ENCODE measurements at places on chromosomes 6 and 20.

DNA sequence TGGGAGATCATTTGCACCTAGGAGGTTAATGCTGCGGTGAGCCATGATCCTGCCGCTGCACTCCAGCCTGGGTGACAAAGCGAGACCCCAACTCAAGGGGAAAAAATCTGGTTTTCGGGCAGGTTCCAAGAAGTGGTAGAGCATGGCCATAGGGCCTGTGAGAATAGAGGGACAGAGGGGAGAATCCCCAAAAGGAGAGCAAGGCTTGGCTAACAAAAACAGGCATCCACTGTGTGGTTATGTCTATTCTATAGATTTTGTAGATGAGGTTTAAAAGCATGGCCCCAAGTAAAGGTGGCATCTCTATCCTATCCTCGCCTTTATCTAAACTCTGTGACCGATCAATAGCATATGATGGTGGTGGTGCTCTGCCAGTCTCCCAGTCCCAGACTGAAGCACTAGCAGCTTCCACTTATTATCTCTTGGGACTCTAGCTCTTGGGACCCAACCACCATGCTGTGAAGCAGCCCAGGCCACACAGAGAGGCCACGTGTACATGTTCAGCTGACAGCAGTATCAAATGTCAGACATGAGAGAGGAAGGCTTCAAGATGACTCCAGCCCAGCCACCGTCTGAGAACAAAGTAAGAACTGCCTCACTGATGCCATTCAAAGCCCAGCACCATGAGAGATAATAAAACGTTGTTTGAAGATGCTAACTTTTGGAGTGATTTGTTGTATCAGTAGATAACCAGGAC lies 27.7 kb downstream of the EIF2S2 start:
- no peak for DNase-seq

DNA sequence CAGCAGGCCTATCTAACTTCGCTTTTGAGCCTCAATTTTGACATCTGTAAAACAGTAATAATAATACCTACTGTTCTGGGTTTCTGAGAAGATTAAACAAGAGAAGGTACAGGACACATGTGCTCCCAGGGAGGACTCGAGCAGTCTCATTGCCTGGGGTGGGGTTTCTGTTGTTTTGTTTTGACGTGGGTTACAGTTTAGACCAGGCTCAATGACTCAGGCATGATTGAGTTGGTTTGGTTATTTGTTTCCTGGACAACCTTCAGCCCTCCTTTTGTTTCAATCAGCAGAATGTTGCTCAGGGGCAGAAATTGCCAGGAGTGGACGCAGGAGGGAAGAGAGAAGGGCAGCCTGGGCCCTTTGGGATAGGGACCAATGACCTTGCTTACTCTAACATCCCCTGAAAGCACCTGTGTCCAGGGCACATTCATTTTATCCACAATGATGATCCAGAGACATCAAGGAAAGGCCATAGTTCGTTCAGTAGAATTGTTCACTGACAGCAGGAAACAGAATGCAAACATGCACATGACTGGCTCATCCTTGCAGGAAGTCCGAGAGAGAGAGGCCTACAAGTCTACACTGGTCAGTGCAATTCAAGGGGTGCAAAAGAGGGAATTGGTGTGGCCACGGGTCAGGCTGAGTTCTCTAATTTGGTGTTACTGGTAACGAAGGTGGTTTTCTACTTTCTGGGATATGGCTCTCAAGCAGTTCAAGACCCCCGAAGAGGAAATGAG lies 74.5 kb upstream of the MRPS10 start:
- no peak for DNase-seq

DNA sequence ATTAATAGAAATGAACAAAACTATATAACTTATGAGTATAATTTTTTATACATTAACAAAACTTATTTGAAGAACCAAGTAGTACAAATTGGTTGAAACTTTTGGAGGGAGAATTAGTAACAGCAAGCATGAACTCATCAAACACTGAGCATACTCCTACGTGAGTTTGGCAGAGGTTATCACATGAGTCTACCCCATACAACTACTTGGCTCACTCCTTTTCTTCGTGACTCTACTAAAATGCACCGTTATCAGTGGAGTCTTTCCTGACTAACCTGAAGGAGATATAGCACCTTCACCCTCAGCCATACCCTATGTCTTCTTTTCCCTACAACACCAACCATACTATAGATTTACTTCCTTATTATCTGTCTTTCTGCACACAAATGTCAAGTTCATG lies 794.2 kb downstream of the TFAP2A start:
- DNase-seq = no peak

GRCh38 chr6:10809098-10809497 lies 29.2 kb downstream of the MAK start:
- DNase-seq = no peak

GRCh38 chr6:122770835-122771601 lies 8.5 kb upstream of the FABP7 start:
- DNase-seq = no peak

GRCh38 chr20:8749986-8750385 lies 318.9 kb upstream of the PLCB4 start:
- no peak for DNase-seq

DNA sequence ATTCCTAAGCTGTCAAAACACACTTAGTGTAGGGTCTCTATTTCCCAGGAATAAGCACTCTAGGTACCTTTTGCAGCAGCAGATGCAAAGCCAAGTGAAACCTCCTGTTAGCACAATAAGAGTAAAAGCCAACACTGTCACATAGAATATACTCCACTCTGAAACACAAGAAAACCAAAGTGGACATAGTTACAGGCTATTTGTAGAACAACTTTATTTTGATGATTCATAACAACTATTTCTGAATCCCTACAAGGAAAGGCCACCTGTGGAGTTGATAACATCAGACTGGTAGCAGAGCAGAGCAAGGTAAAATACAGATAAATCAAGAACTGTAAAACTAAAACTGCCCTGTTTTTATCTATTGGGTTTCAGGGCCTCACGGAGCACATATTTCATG lies 59.7 kb downstream of the ALDH5A1 start:
- DNase-seq = no peak

Data from T-helper 9 cell (primary cell).